H4 (cell line): ENCODE measurements at places on chromosomes 5 and 9. TPM values are rescaled to one million over a fixed set of nuclear protein-coding genes. Genes with fewer than 3 reads are reported as not detected.
A peak's percentile ranks its signal among the peaks of the same experiment; 100 is the strongest.

The ETF1 gene
- 163 and 179 TPM in 2 replicates for total RNA-seq

DNA sequence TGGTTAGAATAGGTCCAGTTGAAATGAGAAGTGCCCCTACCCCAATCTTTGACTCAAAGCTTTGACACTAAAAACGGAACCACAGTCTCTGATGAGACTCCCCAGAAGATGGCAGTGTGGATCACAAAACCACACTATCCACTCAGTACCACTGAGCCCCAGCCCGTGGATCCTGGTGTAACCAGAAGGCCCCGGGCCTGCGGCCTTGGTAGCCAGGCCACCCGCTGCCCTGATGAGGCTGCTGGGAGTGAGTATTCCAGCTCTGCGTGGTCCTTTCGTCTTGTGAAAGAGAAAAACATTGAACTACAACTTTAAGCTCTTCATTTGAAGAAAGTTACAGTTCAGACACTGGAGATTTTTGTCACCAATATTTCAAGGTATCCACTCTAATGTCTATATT is 42.2 kb upstream of the FBP1 start:
- DNase-seq = peak; percentile 76

- DNase-seq = peak; percentile 43
Observed at GRCh38 chr5:127820910-127821553, 117.8 kb downstream of the CCDC192 start.

DNA sequence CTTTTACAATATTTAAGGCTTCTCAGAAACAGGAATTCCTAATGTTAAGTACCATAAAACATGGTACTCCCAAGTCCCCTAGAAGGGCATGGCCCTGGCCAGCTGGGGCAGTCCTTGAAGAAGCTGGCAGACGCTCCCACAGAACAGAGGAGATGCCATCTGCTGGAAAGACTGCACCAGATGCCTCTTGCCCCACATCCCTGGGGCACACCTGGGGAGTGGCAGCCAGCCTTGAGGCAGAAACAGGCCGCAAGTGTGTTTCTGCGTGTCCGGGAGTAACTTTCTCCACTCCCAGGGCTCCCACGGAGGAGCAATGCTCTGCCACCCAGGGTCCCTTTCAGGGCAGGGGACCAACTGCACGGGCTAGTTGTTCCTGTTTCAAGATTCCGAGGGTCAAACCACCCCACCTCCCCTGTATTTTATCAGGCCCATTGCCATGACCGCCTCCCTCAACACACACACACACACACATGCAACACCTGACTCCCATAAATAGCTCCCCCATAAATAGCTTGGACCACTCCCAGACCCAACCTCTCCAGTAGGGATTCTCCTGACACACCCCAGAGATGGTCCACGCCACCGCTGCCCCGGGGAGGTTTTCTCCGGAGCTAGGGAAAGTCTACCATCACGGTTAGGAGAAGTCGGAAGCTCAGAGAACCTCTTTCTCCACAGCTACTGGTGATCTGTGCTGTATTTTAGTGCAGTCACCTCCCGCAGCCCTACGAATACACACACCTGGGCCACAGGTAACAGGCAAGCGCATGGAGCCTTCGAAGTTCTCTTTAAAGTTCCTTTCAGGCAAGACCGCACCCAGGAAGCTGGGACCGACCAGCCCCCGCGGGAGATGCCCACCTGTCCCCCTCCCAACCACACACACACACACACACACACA is 1.5 kb downstream of the SPOCK1 start:
- no peak for DNase-seq

DNA sequence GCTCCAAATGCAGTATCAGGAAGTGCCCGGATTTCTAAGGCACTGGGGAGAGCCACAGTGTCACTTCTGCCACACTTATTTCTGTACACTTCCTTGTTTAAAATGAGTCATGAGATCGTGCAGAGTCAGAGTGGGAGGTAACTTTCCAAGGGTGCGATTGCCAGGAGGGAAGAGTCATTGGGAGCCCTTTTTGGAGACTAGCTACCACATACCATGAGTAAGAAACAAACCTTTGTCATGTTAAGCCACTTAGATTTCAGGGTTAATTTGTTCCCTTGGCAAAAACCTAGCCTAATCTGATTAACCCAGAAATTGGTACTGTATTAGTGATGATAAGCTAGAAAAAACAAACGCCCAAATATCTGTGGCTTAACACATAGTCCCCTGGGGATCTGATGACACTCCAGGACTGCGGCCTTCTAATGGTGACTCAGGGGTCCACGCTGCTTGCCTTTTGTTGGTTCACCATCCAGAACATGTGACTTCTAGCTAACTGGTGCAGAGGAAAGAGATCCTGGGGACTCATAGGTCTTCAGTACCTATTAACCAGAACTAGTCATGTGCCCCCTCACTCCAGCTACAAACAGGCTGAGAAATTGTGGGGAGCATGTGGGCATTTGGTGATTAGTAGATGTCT is 48.6 kb upstream of the TLE1 start:
- DNase-seq = peak; percentile 85

The PCDHGA9 gene
- total RNA-seq = 1.1 and 1.8 TPM in 2 replicates

DNA sequence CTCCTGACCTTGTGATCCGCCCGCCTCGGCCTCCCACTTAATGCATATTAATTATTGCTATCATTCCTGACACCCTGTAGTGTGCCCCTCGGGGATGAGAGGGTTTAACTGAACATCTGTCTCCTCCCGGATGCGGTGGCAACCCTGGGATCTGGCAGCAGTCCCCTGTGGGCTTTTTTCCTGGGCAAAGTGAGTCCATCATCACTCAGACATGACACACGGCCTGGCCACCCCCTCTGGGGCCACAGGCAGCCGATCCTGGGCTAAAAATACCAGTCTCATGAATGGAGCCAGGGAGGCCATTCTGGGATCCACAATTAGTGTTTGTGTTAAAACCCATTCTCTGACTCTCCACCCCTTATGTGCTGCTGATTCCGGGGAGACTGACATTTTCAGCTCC is 161.2 kb downstream of the RGS3 start:
- peak; percentile 66 for DNase-seq

The PPP3R2 gene
- total RNA-seq = not detected in 2 replicates

- DNase-seq = peak; percentile 65
Observed at GRCh38 chr5:104540448-104540847, 977.9 kb upstream of the NUDT12 start.

The PNPLA7 gene
- total RNA-seq = 0.14 TPM in 1 of 2 replicates, not detected in the other

The WDR38 gene
- total RNA-seq = not detected in 2 replicates

DNA sequence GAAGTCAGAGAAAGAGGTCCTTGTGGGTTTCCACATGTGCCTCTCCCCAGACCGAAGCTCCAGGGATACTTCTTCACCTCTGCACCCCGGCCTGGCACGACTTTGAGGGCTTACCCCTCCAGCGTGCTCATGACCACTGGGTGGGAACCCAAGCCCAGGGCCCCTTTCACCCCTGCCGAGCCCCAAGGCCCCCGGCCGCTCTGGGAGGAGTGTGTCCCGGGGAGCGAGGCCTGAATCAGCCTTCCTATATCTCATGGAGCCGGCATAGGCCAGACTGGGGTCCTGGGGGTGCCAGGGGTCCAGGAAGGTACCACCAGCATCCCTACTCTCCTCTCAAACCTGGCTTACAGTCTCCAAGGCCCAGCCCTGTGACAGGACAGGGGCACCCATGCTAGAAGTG is 17.1 kb downstream of the TERT start:
- no peak for DNase-seq

GRCh38 chr9:137313956-137314560 is 12.0 kb upstream of the NRARP start:
- DNase-seq = no peak

The OMD gene
- 0.21 and 0.23 TPM in 2 replicates for total RNA-seq

DNA sequence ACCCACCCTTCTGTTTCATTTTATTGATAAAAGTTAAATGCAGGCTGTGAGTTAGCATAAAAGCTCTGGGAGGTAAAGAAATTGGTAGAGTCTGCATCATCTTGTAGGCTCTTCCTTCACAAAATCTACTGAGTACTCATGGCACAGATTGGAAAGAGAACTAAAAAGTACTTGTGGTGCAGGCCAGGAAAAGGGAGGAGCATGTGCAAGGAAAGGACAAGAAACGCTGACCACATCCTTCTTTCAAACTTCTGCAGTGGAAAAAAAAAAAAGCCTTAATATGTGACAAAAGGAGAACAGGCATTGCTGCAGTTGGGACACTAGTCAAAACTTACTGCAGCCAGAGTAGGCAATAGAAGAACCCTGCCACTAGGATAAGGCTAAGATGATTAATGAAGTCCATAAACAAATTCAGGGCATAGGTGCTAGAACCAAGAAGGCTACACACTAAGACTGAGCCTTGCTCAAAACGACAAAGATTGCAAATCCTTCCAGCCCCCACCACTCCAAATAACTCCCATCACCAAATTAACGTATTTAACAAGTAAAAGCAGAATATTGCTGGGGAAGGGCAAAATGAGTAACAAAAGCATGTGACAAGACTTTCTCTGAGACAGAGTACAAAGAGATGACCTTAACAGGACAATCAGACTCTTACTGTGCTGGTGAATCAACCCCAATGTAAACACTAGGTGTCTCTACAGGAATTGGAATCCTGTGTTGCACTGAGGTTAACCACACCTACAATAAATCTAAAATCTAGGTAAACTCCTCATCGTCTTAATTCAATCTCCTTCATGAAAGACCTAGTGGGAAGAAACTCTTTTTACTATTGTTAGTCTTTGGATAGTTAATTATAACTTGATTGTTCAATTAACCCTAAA is 1024.8 kb downstream of the TLE1 start:
- peak; percentile 34 for DNase-seq

The OGN gene
- not detected in 2 replicates for total RNA-seq

GRCh38 chr5:87394411-87395165 is 18.1 kb downstream of the CCNH start:
- peak; percentile 6 for DNase-seq

GRCh38 chr5:122736086-122736845 is 38.6 kb upstream of the SNX2 start:
- DNase-seq = no peak

DNA sequence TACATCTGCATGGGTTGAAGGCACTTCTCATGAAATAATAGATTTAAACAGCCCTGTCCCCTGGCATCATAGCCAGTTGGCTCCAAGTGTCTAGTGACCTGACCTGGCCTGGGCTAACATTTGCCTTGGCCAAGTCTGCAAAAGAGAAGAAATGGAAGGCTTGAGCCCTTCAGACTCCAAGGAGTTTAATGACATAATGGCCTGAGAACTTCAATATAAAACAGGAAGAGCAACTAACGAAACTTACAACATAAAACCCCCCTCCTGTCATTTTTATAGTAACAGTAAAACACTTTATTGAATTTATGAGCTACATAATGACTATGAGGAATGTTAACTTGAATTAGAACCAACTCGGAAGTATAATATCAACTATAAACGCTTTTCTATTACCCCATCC is 218.8 kb upstream of the TBCA start:
- DNase-seq = no peak

GRCh38 chr9:126503333-126504085 is 110.2 kb upstream of the LMX1B start:
- DNase-seq = no peak

The NANS gene
- 119 and 152 TPM in 2 replicates for total RNA-seq

DNA sequence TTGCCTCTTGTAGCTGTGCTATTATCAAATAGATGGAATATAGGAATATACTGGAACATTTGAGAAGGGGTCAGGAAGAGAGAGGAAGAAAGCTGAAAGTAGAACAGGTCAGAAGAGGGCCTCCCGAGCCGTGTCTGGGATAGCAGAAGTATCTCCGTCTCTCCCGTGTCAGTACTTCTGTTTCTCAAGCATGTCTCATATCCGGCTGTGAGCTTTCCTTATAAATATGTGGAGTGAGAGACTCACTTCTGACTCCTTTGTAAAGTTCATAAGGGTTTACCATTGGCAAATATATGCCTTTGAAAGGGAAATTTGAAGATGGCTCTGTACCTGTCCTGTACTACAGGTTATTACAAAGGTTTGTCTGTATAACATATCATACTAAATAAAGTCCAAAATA is 50.3 kb downstream of the MOCS2 start:
- DNase-seq = no peak

DNA sequence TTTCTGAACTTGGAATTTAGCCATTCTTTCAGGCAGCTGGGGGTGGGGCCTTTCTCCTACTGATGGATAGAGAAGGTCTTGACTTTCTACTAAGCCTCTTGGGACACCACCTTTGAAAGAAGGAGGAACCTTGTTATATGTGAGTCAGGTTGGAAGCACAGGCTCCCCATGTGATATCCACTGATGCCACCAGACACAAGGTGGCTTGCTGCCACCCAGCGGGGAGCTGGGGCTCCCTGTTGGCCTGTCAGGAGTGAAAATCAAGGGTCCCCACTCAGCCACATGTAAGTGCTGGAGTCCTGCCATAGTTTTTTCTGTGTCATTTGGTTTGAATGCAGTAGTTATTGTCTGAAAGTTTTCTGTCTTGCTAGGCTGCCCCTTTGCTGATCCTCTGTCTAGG is 252.4 kb upstream of the NFIL3 start:
- DNase-seq = peak; percentile 36

The CXCL14 gene
- 1.4 and 1.7 TPM in 2 replicates for total RNA-seq

DNA sequence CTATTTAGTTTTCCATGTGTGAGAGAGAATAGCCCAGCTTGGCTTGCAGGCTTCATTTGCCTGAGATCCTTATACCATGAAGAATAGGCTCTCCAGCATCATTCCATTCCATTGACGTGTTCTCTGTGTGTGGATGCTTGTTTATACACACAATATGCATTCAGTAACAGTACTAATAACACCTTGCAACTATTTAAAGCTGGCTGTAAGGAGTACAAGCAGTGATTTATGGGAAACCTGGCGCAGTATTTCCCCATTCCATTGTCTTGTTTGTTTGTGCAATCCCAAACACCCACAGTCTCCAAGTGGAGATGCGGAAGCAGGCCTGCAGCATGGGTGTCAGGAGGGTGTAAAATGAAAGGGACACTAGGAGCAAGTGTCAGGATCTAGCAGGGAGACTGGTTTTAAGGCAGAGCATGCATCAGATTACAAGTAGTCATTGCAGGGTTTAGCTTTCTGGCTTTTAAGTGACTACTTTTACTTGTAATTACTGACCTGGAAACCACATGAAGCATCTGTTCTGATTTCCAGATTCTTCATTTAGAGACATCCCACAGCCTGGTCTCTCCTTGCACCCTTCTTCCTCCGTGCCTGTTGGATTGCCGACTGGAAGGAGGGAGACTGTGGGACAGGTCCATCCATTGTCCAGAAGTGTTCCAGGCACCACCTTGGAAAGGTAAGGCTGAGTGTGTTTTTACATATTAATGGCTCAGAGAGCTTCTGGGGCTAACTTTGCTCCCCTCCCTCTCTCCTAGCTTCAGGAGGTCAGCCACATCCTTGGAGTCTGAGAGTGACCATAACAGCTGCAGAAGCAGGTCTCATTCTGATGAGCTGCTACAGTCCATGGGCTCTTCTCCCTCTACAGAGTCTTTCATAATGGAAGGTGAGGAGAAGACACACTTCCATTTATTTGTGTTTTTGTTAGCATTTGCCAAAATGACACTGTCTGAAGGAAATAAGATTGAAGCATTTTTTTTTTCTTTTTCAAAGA is 241.6 kb downstream of the ARHGEF28 start:
- peak; percentile 18 for DNase-seq

The SOHLH1 gene
- not detected in 2 replicates for total RNA-seq

The KLF9 gene
- total RNA-seq = 15.9 and 17.4 TPM in 2 replicates

The TRIO gene
- 38.2 and 50.9 TPM in 2 replicates for total RNA-seq

The BHMT gene
- total RNA-seq = not detected in 2 replicates

The ZNF483 gene
- 0.21 TPM in 1 of 2 replicates, not detected in the other for total RNA-seq

The UGT3A2 gene
- 0.12 and 0.33 TPM in 2 replicates for total RNA-seq

The PITX1 gene
- total RNA-seq = 27.0 and 32.6 TPM in 2 replicates

GRCh38 chr5:65926276-65926783 is at the start of gene ERBIN:
Gene ERBIN, plus strand, starts transcription at chr5:65926575. Its CDS starts 66,144 bp downstream, at chr5:65992719.
- DNase-seq = peak; percentile 73
